ENCODE measurements at places on chromosomes 16 and 17. TPM values are rescaled to one million over a fixed set of nuclear protein-coding genes. Genes with fewer than 3 reads are reported as not detected.
A peak's percentile ranks its signal among the peaks of the same experiment; 100 is the strongest.

DNA sequence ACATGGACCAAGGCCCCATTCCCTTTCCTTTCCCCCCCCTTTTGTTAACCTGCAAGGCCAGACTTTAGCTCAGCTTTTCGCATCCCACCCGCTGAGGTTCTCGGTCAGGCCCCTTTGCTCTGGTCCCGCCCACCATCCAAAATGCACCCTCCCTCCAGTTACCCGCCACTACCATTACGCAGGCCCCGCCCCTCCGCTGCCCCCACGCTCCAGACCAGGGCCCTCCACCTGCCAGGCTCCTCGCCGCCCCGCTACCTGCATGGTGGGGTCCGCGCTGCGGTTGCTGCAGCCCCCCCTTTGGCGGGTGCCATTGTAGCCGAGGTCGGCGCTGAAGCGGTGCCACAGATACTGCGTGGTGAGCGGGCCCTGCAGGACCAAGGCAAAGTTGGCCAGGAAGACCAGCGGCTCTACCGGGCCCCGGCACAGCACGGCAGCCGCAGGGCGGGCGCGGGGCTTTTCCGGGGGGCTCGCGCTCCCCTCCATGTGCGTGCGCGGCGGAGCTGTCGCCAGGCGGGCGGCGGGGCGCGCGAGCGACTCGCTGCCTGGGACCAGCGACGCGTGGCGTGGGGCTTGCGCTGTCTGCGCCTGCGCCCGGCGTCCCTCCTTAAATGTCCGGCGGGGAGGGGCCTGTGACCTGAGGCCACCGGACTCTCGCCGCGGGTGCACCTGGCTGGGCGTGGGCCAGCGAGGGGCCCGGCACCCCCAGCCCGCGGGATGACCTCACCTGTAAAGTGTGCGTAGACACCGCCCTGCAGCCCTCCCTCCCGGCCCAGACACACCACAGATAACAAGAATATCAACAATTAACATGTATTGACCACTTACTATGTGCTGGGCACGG lies at the start of gene SLC46A1:
SLC46A1 (minus strand) TSS at position 581 of the 841 bp plus-strand sequence; CDS start at position 483, 98 bp downstream.
- H3K36me3 ChIP-seq: peaks cover 13% of the 10 kb centered on the region
- peak within 1 kb of the TSS; percentile 72 for H3K27ac ChIP-seq
- peaks cover 56% of the 10 kb centered on the region for H3K4me1 ChIP-seq
- DNase-seq: peak; percentile 97

DNA sequence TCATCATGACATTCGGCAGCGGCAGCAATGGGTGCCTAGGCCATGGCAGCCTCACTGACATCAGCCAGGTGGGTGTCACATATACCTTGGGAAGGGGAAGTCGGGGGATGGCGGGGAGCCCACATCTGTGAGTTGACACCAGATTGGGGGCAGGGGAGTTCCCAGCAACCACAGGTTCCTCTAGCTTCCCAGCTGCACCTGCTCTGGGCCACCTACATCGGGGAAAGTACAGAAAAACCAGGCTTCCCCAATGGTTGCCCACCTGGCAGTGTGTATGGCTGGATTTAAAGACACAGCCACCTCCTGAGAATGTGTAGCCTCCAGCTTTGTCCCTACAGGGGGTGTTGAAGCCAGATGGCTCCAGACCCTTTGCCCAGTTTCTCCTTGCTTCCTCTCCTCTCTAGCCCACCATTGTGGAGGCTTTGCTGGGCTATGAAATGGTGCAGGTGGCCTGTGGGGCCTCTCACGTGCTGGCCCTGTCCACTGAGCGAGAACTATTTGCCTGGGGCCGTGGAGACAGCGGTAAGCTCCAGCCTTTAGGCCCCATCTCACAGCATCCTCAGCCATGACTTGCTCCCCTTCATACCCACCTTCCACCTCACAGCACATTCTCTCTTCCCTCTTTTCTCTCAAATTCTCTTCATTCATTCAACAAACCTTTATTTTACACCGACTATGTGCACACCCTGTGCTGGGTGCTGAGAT lies 5.0 kb upstream of the TRAF4 start:
- no peaks in the 10 kb centered on the region for H3K27me3 ChIP-seq
- H3K36me3 ChIP-seq: no peaks in the 10 kb centered on the region
- peaks cover 12% of the 10 kb centered on the region for H3K4me1 ChIP-seq
- no peak for DNase-seq
- no peak overlapping the region for H3K27ac ChIP-seq

BCL6B gene
- total RNA-seq: not detected

- no peaks in the 10 kb centered on the region for H3K4me1 ChIP-seq
- H3K36me3 ChIP-seq: no peaks in the 10 kb centered on the region
- DNase-seq: no peak
- no peak overlapping the region for H3K4me3 ChIP-seq
- no peaks in the 10 kb centered on the region for H3K27me3 ChIP-seq
- no peak overlapping the region for H3K27ac ChIP-seq
These were observed 15.5 kb downstream of the RPRML start for GRCh38 chr17:46963571-46963970.

GRCh38 chr16:69106491-69107315 lies 1.2 kb downstream of the HAS3 start:
- H3K27me3 ChIP-seq: no peaks in the 10 kb centered on the region
- peak overlapping the region; percentile 50 for H3K4me3 ChIP-seq
- no peak overlapping the region for H3K27ac ChIP-seq
- H3K36me3 ChIP-seq: no peaks in the 10 kb centered on the region

CES1 gene
- 97.4 TPM for total RNA-seq

- H3K27ac ChIP-seq: peak overlapping the region; percentile 75
- H3K27me3 ChIP-seq: no peaks in the 10 kb centered on the region
- DNase-seq: no peak
- H3K4me3 ChIP-seq: no peak overlapping the region
- H3K4me1 ChIP-seq: peaks cover 23% of the 10 kb centered on the region
These were observed 7.3 kb upstream of the SERPINF2 start for GRCh38 chr17:1735418-1735817.

DNA sequence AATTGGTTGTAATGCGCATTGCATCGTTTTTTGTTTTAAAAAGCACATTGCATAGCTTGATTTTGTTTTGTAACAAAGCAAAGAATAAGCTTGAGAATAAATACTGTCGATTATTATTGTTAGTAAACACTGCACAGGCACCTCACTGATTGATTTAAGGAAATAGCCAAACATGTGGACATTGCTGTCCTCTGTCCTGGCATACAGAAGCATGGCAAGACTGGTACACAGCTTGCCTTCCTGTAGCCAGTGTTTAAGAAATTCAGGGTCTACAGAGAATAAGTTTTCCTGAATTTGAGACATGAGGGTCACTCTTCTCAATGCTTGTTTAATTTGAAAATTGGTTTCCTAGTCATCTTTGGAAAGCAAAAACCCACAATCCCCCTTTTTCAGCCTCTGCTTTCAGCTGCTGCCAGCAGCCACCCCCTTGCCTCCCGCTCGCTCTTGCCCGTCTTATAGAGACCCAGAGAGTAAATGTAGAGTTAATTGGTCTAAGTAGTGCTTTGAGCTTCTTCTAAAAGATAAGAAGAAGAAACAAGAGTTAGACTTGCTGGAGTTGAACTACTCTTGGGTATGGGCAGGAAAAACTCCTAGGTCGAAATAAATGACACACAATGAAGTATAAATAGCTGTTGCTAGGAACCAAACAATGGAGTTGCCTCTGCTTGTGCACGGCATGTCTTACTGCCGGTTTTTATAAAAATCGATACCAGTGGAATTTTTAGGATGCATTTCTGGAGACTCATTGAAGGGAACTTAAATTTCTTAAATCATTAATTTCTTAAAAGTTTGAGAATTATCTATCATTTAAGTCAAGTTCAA lies 116.6 kb downstream of the MRTFB start:
- H3K36me3 ChIP-seq: no peaks in the 10 kb centered on the region
- no peak overlapping the region for H3K4me3 ChIP-seq
- DNase-seq: no peak
- no peak overlapping the region for H3K27ac ChIP-seq

Data from Caco-2 (cell line).